T-helper 1 cell treated with Interleukin-12 subunit alpha and Interleukin-12 subunit beta and Interleukin-4 antibody, amounts not matched to agents 30 ng/mL and 1 ng/mL, for 36 hours (primary cell): ENCODE measurements at places on chromosomes 6 and 20. TPM values are rescaled to one million over a fixed set of nuclear protein-coding genes. Genes with fewer than 3 reads are reported as not detected.

Gene THBD
- total RNA-seq: not detected in 2 replicates

Gene TAAR2
- not detected in 2 replicates for total RNA-seq

Gene COL9A1
- not detected in 2 replicates for total RNA-seq

Gene SLC22A7
- total RNA-seq: not detected in 2 replicates

Gene SLC22A1
- 2.0 and 4.0 TPM in 2 replicates for total RNA-seq

Gene GINS1
- 23.8 and 25.7 TPM in 2 replicates for total RNA-seq

Gene SLC35D3
- total RNA-seq: not detected in 2 replicates

Gene RIMS4
- not detected in 2 replicates for total RNA-seq

Gene DEFB125
- not detected in 2 replicates for total RNA-seq

Gene BPI
- total RNA-seq: not detected in 2 replicates

Gene USP49
- 6.4 and 6.7 TPM in 2 replicates for total RNA-seq

Gene PAK5
- not detected in 2 replicates for total RNA-seq

Gene SAMD10
- total RNA-seq: 44.0 and 45.4 TPM in 2 replicates

Gene TNFRSF6B
- not detected in 2 replicates for total RNA-seq

Gene NMBR
- total RNA-seq: not detected in 2 replicates

Gene ITPA
- 69.3 and 84.9 TPM in 2 replicates for total RNA-seq

Gene FAM83C
- not detected in 2 replicates for total RNA-seq
